OCI-M1 (cell line): ENCODE measurements at places on chromosomes 7 and 10.

DNA sequence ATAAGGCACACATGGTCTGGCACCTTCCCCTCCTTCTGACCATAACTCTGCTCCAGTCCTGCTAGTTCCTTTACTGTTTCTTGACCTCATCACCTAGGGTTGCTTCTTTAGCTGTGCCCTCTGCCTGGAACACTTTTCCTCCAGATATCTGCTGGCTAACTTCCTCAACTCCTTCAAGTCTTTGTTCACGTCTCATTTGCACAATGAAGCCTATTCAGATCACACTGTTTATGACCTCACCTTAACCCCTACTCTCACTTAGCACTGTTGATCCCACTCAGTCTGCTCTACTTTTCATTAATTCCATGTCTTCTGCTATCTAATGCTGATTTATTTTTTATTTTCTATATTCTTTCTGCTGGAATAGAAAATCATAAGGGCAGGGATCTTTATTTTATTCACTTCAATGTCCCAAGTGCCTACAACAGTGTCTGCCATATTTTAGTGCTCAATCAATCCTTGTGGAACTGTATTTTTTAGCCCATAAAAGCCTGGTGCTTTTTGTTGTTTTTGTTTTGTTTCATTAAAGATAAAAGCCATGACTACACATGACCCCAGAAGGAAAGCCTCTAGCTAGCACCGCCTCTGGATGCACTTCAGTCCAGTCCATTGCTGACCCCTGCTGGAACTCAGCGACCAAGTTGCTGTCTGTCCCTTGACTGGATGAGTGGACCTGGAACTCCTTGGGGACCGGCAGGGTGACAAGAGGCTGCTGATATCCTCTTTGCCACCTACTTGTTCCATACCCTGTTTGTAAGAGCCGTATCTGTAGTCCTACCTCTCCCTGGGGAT, 12.3 kb downstream of the KLF14 start:
- peak; percentile 84 for DNase-seq

GRCh38 chr10:12750526-12751201, 250.8 kb downstream of the CCDC3 start:
- DNase-seq: no peak

- DNase-seq: no peak
Observed at GRCh38 chr7:48161407-48162125, 9.7 kb upstream of the ABCA13 start.

- no peak for DNase-seq
Observed at GRCh38 chr10:59674215-59674836, 35.3 kb downstream of the SLC16A9 start.

DNA sequence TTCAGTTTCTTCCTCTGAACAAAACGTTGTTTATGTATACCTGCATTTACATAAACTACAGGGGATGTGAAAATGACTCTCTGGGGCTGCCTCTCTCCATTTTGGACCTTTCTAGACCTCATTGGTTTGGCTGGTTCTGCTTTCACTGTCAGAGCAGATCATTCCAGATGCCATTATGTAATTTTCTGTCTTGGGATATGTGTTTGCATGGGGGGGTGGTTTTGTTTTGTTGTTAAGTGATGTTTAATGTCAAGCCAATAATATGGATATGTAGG, 172.4 kb downstream of the LRRC4 start:
- DNase-seq: no peak

- DNase-seq: no peak
Observed at GRCh38 chr7:131183611-131184119, 144.0 kb upstream of the MKLN1 start.

DNA sequence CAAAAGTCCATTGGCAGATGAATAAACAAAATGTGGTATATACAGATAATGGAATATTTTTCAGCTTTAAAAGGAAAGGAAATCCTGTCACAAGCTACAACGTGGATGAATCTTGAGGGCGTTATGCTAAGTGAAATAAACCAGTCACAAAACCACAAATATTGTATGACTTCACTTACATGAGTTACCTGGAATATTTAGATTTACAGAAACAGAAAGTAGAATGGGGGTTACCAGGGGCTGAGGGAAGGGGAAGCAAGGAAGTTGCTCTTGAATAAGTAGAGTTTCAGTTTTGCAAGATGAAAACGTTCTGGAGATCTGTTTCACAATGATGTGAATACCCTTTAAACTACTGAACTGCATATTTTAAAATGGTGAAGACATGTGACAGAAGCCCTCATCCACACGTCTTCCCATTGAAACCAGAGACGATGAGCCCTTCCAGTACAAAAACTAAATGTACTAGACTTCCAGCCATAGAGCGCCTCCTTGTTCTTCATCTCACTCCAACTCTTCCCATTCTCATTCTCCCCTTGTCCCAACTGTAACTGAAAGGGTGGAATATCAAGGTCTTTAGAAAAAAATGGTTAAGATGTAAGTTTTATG, 62.4 kb downstream of the MICU1 start:
- DNase-seq: peak; percentile 56

GRCh38 chr10:64648915-64649314, 1127.7 kb downstream of the REEP3 start:
- peak; percentile 94 for DNase-seq

GRCh38 chr7:114910787-114911186, 11.1 kb upstream of the MDFIC start:
- no peak for DNase-seq

GRCh38 chr10:119413093-119413453, 129.4 kb downstream of the RGS10 start:
- DNase-seq: no peak

DNA sequence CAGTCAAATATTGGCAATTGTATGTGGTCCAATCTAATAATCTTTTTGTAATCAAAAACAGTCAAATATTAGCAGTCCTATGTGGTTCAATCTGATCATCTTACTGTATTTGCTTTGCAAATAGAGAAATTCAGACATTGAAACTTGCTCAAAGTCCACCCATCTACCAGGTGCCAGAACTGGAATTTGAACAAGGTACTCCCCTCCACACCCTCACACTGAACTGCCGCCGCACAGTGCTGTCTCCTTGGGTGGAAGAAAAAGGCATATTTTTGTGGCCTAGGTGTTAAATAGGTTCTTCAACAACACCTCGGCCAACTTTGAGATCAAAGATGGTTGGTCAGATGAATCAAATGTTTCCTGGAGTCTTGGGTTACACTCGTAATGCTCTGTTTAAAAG, 544.2 kb upstream of the GALNT17 start:
- DNase-seq: no peak

GRCh38 chr10:86815035-86815617, 58.7 kb downstream of the BMPR1A start:
- no peak for DNase-seq

- peak; percentile 79 for DNase-seq
Observed at GRCh38 chr10:88027570-88027969, 164.1 kb downstream of the PTEN start.

- no peak for DNase-seq
Observed at GRCh38 chr10:88992921-88993524, 2.4 kb downstream of the FAS start.

DNA sequence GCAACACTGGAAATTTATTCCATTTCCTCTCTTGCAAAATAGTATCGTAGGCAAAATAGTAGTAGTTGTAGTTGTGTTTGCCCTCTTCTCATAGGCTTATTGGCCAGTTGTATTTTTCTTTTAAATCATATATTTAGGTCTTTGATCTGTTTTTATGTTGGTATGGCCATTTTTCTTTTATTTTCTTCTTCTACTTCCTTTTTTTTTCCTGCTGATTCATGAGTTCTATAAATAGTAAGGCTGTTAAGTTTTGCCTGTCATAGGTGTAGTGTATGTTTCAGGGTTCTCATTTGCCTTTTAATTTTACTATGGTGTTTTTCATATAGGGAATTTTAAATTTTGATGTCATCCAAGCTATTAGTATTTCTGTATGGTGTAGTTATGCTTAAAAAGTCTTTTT, 25.4 kb upstream of the MRC1 start:
- peak; percentile 57 for DNase-seq

GRCh38 chr10:127207081-127207480, 10.7 kb upstream of the INSYN2A start:
- no peak for DNase-seq

DNA sequence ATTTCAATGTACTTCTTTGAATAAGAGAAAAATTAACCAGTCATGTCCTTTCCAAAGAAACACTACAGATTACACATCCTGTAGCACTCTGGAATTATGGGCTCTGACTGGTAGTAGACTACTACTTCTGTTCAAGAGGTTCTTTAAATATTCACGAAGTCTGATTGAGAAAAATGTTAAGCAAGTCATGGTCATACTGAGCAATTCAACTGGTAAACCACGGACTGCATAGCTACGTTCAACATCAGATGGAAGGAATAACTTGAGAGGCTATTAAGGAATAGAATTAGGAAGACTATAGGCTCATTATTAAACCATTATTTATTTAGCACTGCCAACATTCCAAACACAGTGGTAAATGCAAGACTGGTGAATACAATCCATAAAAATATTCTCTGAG, 160.8 kb downstream of the IMMP2L start:
- no peak for DNase-seq

DNA sequence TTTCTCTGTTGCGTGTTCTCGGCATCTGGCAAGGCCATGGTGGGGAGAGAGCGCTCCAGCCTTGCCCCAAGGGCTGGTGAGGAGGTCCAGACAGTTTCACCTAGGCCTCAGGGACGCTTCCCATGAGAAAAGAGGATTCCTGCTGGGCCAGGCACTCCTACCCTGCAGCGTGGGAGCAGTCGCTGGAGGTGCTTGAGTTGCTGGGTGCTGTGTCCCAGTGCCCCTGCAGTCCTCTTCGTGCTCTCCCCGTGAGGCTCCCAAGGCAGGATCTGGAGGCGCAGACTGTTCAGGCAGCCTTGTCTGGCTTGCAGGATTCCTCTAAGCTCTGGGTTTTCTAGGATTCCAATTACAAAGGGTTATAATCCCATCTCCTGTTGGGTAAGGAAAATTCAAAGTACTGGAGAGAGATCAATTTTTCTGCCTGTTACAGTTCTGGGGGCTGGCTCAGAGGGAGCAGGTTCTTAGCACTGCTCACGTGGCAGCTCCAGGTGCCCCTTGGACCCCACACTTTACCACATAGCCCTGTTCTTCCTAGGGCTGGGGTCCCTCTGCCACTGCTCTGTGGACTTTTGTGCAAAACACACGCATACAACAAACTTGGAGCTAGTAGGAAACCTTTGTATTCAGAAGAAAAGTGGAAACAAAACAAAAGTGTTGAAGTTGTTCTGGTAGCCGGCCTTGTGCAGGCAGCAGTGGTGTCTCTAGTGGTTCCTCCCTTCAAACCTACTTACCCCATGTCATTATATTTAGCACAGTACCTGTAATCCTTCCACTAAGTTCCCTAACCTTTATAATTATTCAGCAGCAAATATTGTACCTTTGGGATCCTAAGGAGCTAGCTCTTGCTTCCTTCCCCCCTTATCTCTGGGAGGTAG, 60.5 kb downstream of the CCNY start:
- no peak for DNase-seq

- no peak for DNase-seq
Observed at GRCh38 chr10:61877887-61878739, 23.4 kb upstream of the ARID5B start.

GRCh38 chr10:52637592-52637991, 135.0 kb downstream of the MBL2 start:
- no peak for DNase-seq

DNA sequence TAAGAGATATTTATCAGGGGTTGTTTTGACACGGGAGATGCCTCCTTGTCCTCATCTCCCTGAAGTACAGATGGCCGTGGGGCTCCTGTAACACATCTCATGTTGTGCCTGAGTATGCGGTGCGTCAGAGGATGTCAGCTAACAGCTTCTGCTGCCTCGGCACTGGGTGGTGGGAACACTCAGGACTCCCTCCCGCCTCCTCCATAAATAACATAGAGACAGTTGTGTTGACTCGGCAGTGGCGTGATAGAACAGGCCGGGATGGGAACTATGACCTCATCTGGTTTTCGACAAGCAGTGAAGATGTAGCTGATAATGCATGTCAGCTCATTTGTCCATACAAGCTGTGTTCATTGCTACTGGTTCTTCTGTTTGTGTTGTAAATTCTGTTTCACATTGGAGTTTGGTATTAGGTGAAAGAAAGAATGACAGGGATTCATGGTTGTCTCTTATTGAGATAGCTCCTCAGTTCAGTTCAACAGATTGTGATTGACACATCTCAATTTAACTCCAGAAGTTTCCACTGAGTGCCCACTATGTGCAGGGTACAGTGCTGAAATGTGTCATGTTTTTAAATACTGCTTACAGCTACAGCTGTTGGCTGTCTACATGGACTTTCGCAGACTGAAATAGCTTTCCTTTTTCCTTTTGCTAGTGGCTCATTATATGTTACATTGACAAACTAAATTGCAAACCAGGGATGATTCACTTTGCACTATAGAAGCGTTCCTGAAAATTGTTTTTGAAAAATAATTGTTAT, 87.4 kb downstream of the CHN2 start:
- DNase-seq: peak; percentile 86

DNA sequence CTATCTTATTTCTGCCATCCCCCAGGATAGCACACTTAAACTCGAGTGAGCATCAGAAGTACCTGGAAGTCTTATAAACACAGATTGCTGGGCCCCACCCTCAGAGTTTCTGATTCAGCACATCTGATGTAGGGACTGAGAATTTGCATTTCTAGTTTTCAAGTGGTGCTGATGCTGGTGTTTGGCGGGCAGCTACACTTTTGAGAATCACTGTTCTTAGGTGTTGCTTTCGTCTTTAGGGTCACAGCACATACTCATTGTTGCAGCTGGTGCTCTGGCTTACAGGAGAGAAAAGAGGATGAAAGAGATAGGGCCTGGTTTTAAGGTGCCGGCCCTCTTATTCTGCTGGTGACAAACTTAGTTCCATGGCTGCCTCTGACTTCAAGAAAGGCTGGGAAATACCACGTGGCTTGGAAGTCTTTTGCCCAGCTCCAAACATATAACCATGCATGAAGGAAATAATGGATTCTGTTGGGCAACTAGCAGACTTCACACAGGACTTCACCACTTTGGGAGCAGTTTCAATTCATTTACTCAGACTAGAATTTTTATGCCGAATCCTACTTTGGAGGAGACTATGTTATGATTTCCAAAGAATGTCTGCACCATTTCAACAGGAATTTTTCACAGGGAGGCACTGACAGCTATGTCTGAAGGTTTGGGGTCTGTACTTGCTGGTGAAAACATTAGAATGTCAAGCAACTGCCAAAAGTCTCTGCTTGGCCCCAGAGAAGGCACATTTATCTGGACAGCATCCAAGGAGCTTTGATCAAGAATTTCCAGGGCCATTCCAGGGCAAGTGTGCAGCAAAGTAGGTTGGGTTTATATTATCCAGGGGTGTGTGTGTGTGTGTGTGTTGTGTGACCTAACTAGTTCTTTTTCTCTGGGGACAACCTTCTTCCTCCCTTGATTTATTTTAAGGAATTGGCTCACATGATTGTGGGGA, 6.9 kb upstream of the MINDY4 start:
- DNase-seq: no peak

- DNase-seq: peak; percentile 6
Observed at GRCh38 chr10:132516771-132517725, 20.5 kb upstream of the INPP5A start.

DNA sequence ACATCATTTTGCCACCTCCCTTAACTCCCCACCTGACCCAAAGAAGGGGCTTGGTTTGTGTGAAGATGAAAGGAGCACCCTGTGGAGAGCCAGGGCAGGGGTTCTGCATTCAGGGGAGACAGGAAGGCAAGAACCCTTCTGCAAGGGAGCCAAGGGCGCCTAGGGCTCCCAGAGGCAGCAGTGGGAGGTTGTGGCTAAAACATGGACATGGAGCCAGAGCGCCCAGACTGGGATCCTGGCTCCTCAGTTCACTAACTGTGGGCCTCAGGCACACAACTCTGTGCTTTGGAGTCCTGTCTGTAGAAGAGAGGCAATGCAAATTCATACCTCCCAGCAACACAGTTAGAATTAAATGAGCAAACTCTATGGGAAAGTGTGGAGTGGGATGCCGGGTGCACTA, 123.1 kb upstream of the MACROH2A2 start:
- no peak for DNase-seq

GRCh38 chr7:75795831-75796285, 17.7 kb downstream of the CCL24 start:
- peak; percentile 92 for DNase-seq
